ENCODE measurements at places on chromosomes 5 and 9.

DNA sequence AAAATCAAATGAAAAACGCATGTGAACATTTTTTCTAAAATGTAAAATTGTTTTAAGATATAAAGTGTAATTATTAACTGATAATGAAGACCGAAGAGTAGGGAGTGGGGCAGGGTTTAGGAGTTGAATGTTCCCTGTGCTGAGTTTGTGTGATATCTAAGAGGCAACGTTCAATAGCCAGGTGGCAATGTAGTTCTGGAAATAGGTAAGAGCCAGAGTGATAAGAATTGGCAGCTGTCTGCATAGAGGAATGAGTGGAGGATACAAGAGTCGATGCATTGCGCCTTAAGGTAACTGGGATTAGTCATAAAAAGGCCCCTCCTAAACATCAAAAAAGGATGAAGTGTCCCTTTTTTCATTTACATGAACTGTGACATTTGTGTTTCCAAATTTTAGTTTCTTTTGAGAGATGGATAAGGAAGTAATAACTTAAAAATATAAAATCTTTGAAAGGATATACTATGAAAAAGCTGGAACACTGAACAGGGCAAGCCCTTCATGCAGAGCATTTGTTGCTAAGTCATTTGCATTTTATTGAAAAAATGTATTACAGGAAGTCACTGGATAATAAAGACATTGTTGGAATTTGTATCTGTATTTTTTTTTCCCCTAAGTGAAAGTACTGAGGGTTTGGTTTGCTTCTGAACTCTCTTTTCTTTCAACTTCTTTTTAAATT, 659.3 kb downstream of the ACTL7B start:
- no peak for DNase-seq

- no peak for DNase-seq
These were observed 1.2 kb downstream of the BNC2 start for GRCh38 chr9:16869131-16869881.

GRCh38 chr5:14415024-14415697, 166.4 kb upstream of the OTULINL start:
- no peak for DNase-seq

DNA sequence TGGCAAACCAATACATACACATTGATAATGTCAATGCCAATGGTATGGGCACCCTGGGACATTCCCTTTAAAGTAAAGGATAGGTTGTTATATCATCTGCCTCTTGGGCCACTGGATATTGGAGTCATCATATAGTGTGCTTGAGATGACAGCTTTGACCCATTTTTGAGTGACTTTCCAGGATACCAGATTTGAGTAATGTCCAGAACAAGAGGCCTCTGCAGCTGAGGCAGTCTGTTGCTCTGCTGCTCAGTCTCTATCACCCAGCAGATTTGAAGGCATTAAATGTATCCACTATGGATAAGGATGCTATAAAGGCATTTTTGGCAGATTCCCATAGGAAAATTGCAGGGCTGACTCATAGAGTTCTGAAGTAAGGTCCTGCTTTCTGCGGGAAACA, 525.6 kb upstream of the SEMA6A start:
- DNase-seq, result no peak

DNA sequence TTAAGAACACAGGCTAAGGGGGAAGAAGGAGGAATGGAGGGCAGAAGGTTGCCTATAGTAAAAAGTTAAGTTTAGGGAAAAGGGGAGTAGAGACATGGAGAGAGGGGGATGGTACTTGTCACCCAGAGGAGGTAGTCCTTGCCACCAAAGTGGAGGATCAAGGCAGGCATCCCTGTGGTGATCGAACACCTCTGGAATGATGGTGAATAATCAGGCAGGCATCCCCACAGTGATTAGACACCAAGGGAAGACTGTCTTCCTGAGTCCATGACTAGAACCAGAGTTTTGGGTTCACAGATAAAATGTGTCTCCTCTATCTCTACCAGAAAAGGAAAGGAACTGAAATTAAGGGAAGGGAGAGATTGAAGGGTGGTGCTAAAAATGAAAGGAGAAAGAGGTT, 19.2 kb upstream of the HMGCS1 start:
- peak; percentile 22 for DNase-seq

GRCh38 chr5:151740336-151740942, 18.0 kb downstream of the ATOX1 start:
- peak; percentile 83 for DNase-seq

DNA sequence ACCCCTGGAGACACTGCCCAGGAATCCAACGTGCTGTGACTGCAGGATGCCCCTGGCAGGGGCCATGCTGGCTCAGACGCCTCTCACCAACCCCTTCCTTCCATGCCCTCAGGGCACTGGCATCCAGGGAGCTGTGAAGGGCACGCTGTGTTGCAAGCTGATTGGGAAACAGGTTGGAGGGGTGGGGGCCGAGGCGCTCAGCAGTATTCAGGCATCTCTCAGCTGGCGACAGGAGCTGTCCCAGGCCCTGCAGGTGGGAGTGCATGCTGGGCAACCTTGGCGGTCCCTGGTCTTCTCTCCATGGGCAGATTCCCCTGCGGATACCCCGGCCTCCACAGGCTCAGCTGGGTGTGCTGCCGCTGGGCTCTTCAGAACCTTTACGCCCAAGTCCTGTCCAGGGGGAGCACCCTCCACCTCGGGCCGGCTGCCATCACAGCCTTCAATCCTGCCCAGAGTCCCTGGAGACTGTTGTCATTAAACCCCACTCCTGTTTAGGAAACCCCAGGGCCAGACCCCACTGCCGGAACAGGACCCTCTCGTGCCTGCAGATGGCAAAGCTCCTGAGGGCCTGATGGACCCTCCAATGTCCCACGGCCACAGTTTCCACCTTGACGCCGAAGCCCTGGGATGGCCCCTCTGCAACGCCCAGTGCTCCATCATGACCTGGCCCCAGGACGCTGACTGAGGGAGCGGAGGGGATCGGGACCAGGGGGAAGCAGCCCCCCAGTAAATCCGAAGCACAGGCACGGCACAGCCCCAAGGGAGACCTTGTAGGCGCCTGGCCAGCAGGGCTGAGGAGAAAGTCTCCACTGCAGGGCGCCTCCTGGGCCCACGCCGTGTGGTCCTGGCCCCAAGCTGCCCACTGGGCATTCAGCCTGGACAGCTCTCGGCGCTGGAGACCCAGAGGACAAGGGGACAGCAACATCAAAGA, 9.3 kb downstream of the TPPP start:
- no peak for DNase-seq

- DNase-seq, result peak; percentile 6
These were observed 198.0 kb upstream of the MVB12B start for GRCh38 chr9:126128494-126129142.

DNA sequence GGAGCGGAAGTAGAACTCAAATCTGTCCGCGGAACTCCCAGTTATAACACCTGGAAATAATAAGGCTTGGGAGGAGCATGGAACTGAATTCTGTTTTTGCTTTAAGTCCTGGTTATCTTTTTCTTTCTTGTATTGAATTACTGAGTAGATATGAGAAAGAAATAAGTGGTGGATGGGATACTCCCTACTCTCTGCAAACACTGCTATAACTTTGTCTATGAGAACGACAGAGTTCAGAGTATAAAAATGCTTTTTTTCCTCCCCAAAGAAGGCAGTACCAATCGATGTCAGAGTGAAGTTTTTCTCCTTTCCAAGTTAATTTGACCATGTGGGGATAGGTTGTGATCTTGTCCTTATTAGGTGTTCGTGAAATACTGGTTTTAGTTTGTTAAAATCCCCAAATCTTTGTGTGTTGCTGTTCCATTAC, 1.2 kb downstream of the RIC1 start:
- peak; percentile 22 for DNase-seq

DNA sequence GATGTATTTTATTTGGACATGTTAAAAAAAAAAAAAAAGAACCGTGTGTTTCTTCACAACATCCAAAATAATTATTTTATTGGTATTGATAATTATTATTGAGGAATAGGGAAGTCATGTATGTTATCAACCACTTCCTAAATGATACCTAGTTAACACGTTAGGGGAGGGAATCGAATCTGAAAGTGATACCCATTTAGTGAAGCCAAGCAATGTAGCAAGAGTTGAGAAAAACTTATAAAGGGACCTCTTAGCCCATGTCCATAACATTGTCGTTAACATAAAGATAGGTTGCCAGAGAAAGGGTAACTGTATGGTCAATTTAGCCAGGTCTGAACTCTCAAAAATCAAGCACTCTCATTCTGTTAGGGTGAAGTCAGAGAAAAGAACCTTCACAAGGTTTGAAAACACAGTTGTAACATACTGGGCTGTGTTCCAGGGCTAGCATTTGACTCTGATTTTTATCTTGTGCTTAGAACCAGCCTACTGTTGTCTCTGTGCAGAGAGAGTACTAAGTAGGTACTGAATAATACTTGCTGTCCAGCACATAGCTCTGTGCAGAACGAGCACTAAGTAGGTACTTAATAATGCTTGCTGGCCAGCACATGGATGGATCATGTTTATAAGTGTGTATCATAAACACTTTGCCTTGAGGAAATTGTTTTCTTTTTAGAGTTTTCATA, 60.4 kb downstream of the GHR start:
- DNase-seq, result no peak

GRCh38 chr5:170092455-170093101, 13.1 kb upstream of the FOXI1 start:
- DNase-seq, result no peak

DNA sequence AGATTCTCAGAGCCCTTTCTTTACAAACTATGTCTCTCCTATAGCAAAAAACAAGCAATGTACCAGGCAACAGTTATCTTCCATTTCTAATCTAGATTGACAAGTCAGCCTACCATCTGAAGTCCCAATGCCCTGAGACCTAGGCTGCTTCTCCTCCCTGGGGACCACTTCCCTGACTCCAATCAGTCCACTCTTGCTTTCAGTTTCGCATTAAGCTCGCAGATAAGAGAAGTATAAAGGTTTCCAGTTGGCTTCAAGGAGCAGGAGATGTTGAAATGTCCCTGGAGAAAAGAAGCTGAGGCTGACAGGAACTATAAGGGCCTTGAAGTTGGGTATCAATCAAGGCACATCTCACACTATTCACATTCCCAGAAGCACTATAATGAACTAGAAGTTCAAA, 32.3 kb downstream of the ERP44 start:
- peak; percentile 9 for DNase-seq

DNA sequence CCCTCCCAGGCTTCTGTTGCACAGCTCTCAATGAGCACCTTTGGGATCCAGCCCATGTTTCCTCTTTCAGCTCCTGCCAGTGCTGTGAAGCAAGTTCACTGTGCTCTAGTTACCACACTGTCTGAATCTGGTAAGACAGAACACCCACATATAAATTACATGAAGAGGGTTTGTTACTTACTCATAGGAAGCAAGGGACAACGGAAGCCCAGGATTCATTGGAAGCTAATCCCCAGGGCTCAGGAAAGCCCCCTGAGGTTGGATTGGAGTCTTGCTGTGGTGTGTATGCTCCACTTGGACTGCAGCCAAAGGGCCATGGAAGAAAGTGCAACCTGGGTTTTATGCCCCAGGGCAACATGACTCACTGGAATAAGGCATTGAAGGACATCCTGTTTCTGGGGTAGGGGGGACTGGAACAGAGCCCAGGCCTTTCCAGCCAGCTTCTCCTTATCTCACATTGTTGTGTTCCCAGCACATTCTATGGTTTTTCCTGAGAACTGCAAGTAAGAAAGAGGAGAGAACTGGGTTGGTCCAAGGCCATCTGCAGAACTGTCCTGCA, 15.6 kb upstream of the CLK4 start:
- no peak for DNase-seq

DNA sequence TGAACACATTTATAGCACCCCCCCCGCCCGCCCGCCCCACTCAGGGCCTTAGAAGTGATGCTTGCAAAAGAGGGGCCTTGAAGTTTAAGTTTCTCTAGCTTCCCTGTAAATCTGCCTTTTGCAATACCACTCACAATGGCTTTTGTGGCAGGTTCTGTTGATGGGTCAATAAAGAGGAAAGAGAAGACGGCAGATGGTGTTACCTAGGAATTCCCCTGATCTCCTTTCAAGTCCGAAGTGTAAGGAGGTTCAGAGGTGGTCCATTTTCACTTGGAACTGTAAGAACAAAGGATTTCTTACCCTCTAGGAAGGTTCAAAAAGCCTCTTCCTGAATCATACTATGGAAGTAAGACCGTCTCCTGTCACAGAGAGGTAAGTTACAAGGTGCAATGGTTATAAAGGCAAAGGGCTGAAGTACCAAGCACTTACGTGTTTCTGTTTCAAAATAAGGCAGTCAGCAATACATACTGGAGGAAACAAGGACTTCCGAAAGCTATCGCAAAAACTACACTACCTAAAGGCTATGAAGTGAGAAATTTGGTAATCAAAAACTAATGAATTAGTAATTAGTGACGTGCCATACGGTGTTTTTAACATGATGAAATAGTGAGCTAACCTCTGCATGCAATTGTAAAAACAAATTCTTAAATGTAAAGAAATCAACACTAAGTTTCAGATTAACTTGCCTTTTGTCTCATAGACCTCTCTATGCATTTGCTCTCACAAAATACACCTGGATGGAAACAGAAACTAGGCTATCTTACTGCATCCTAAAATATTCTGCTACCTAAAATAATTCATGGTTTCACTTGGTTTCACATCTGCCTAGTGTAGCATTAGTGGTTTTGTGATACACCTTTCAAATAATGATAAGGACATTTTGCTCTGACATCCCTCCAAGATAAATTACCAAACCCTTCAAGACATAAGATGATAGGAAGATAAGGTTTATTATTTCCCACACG, 589.4 kb upstream of the FAM174A start:
- no peak for DNase-seq

GRCh38 chr5:38265546-38266179, 7.3 kb downstream of the EGFLAM start:
- peak; percentile 79 for DNase-seq

DNA sequence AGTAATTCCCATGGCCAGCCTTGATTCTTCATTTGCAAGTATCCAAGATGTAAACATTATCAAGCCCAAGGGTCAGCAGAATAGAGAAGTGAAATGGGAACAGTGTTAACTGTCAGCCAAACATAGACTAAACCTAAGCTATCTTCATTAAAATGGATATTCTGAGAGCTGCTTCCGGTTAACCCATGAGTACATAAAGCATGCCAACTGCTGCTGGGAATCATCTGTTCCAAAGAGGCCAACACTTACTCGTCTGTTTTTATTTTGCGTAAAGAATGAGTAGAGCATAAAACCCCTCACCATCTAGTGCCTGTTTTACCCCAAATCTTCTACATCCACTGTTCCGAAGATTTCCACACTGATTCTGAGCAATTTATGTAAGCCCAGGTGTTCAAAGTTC, 257.6 kb downstream of the GLIS3 start:
- no peak for DNase-seq

DNA sequence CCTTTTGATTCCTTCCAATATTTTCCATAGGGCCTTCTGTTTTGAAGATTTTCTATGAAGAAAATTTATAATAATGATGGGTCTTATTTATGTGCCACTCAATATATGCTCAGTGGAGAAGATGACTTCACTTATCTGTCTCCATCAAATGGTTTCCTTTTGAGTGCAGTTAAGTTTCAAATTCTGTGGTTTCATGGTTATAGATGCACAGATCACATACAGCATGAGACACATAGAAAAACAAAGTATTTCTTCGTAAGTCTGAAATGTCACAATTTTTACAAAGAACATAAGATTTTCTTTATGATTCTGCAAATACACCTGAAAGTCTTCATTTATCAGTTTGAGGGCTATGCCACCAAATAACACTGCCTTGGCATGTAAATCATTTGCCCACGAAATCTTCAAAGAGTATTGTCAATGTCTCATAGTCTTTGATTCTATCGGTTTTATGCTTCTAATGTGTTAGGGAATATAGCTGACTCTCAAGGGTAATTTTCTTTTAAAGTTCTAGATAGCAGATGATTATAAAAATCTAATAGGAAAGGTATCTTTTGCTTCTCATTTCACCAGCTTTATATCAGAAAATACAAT, 14.1 kb downstream of the CFAP95 start:
- DNase-seq, result no peak

Measured in AG20443 (cell line).